Activated naive CD8-positive, alpha-beta T cell treated with anti-CD3 and anti-CD28 coated beads, Interleukin-2, amount 50 U/mL, for 16 hours (primary cell): ENCODE measurements at places on chromosomes 2 and 18.

GRCh38 chr2:220310451-220310861 is 683.0 kb downstream of the SLC4A3 start:
- DNase-seq = no peak

DNA sequence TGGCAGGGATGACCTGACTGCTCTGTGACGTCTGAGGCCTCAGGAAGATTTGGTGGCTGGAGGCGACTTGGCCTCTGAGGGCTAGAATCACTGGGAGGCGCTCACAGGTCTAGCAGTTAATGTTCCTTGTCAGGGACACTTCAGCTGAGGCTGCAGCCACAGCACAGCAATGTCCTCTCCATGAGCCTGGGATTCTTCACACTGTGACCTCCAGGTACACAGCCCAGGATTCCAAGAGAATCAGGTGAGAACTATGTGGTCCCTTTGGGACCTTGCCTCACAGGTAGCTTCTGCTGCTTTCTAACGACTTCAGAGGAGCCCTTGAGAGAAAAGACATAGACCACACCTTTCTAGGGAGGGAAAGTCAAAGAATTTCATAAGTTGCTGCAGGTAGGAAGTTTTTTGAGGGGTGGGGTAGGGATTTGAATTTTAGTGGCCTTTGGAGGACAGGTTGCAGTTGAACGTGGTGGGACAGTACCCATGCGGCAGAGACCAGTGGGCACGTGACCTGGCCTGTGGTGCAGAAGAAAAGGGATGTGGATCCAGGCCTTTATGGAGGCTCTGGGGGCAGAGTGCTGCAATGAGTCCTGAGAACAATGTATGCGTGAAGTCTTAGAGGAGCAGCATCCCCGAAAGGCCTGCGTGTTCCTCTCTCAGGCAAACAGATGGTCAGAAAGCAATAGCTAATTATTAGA is 86.2 kb downstream of the LYPD1 start:
- no peak for DNase-seq

DNA sequence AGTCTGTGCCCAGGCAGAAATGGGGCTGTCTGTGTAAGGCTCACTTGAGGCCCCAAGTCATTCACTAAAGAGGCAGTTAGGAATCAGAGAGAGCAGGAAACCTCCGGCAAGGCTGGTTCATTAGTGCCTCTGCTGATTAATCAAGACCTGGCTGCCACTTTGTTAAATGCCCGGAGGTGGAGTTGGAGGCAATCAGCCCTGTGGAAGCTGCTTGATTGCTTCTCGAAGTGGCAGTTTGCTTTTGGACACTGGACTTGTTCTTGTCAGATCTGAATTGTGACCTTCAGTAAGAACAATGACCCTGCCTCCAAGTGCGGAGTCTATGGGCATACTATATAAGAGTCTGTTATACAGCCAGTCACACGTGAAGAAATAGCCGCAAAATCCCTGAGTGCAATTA is 183.9 kb upstream of the LINC00305 start:
- DNase-seq = no peak

DNA sequence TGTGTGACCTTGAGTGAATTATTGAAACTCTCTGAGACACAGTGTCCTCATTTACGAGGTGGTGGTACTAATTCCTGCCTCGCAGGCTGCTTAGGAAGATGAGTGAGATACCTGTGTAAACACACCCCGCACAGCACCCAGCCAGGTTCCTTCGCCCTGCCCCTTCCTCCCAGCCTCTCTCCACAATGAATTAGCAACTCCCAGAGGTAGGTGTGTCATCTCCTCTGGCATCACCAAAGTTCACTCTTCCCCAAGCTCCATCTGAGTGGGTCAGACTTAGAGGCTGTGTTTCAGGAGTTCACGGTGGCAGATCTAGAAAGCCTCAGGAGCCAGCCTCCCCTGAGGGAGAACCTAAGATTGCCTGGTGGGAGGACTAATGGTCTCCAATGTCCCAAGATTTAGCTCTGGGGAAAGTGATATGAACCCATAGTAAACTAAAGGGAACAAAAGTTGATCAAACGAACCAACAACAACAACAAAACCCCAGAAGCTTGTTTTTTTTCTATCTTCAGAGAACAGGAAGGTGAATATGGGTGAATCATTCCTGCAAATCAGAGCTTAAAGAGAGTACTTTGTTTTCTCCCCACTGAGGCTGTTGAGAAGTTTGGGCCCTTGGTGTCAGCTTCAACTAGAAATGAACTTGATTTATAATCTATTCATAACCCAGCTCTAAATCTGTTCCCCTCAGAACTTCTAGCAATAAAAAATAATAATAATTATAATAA is 44.4 kb upstream of the NRP2 start:
- DNase-seq = no peak

DNA sequence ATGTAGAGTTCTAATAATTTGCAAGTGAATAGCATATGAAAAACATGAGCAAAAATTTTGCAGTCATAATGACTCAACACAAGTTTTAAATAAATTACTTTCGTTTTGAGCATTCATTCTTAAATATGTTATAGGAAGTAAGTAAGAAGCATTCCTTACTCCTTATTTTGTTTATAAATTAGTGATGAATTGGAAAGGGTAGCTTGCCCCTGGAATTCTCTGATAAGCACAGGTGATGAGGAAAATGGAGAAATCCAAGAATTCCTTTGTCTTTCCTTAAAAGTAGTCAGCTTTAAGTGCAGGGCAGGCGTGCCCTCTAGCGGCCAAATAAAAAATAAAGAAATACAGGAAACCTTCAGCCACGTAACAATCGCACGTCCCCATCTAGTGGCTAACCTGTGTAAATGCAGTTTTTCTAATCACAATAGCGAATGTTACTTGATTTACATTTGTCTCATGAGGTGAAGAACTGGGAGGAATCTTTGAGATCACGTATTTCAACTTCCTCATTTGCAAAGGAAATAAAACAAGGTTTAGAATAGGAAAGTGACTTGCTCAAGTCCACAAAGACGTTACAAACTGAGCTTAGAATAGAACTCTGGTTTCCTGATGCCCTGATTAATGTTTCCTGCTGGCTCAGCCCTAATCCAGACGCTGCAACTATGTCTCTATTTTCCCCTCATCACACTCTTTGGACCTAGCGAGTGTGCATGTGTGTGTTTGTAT is 47.2 kb upstream of the ZNG1B start:
- DNase-seq = peak; percentile 7

GRCh38 chr2:184554736-184555135 is 43.6 kb upstream of the ZNF804A start:
- DNase-seq = no peak

DNA sequence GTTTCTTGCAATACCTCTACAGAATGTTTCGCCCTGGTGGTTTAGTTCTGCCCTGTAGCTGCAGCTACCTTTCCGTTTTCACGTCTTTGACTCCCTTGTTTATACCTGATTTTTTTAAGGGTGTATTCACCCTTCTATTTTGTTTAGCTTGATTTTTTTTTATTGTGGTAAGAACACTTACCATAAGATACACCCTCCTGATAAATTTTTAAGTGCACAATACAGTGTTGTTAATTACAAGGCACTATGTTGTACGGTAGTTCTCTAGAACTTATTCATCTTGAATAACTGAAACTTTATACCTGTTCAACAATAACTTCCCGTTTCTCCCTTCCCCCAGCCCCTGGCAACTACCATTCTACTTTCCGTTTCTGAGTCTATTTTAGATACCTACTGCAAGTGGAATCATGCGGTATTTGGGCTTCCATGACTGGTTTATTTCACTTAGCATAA is 48.9 kb upstream of the NABP1 start:
- no peak for DNase-seq

GRCh38 chr2:198930170-198930569 is 527.6 kb downstream of the SATB2 start:
- no peak for DNase-seq

- DNase-seq = no peak
Measured at GRCh38 chr2:229714080-229714735, at the start of gene DNER. TSS of gene DNER (minus strand) at chr2:229714555. CDS start at chr2:229714423, 132 bp downstream.

DNA sequence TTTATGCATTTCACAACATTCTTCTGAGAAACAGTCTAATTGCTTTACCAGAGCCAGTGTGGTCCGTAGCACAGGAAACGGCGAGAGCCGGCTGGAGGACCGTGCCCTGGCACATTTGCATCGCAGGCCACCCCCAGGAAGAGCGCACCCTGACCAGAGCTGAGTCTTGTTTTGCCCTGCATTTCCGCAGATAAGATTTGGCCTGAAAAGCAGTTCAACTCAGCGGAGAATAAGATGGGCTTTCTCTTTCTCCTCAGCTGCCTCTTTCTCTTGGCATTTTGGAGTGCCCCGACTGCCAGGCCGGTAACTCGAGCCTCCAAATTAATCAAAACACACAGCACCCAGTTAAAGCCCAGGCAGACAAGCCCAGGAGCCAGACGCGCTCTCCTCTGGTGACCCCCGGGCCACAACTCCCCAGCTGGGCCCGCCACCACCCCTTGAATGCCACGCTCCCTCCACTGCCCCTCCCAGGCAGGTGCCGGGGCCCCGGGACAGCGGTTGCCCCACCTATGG is 464 bp downstream of the COL4A4 start:
- no peak for DNase-seq

- no peak for DNase-seq
Measured at GRCh38 chr18:44258086-44258485, 422.6 kb upstream of the SETBP1 start.

GRCh38 chr2:216429428-216429827 is 17.1 kb downstream of the SMARCAL1 start:
- no peak for DNase-seq

DNA sequence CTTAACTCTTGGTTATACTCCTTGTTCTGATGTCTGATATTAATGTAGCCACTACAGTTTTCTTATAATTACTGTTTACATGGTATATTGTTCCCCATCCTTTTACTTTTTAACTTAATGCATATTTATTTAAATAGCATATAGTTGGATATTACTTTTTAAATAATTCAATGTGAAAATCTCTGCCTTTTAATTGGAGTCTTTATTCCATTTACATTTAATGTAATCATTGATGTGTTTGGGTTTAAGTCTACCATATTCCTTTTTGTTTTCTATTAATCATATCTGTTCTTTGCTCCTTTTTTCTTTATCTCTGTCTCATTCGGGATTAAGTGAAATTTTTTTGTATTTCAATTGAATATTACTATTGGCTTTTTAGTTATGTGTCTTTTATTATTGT is 109.1 kb downstream of the MTX2 start:
- DNase-seq = no peak

GRCh38 chr2:18988631-18989232 is 369.7 kb downstream of the OSR1 start:
- DNase-seq = no peak

- DNase-seq = no peak
Measured at GRCh38 chr2:11071939-11072338, 83.3 kb upstream of the SLC66A3 start.

DNA sequence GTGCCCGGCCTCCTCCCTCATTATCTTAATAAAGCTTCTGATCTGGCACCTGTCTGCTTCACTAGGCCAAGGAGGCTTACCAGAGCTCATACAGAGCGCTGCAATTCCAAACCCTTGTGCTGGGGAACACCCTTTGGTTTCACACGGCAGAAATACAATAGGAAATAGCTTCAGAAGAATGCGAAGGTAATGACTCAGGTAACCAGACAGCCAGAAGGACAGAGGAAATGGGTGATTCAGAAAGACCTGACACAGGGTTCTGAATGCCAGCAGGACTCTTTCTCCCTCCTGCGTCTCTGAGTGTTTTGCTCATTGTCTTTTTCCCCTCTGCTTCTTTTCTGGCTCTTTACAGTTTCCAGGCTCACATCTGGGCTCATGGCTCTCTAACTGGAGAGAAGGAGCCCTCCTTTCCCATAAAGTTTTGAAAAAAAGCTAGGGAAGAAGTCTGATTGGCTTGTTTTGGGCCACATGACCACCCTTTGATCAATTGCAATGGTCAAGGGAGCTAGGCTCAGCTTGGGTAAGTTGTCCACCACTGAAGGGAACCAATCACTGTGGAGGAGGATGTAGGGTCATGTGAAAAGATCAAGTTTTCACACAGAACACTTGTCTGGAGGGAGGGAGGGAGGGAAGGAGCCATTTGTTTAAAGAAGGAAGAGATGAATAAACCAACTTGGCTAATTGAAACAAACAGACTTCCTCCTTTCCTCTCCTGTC is 90.5 kb upstream of the UPP2 start:
- DNase-seq = no peak

GRCh38 chr2:2116657-2117056 is 214.4 kb downstream of the MYT1L start:
- DNase-seq = no peak

- DNase-seq = peak; percentile 14
Measured at GRCh38 chr2:10331702-10332401, 29.1 kb downstream of the HPCAL1 start.

GRCh38 chr2:6872394-6872793 is 5.2 kb upstream of the RSAD2 start:
- no peak for DNase-seq

DNA sequence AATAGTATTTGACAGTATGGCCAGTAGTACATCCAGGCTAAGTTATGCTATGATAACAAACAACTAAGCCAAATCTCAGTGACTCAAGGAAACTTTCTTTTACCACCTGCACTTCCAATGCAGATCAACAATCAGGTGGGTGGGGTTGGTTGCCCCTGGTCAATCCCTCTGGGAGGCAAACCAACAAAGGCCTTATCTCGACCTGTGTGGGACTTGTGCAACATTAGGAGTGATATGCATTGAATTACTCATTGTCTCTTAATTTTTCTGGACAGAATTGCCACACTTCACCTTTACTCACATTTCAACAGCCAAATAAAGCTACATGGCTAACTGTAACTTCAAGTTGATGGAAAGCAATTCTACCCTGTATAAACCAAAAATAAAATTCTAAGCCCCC is 1049.3 kb upstream of the CDH2 start:
- DNase-seq = no peak

DNA sequence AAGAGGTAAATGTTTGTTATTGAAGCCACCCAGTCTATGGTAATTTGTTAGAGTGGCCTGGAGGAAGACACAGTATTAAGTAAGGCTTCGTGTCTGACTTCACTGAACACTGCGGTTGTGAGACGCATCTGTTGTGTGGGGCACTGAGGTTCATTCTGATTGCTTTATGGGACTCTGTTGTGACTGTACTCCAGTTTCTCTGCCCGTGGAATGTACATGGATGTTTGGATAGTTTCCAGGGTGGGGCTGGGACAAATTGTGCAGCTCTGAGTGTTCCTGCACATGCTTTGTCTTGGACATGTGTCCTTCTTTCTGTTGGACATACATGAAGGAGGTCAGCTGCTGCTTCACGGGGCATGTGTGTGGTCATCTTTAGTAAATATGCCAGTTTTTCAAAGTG is 58.6 kb downstream of the ODC1 start:
- DNase-seq = no peak

- DNase-seq = no peak
Measured at GRCh38 chr2:223908304-223908998, 36.7 kb downstream of the WDFY1 start.

- no peak for DNase-seq
Measured at GRCh38 chr18:26618135-26618534, 69.8 kb upstream of the KCTD1 start.
